Type B pancreatic cell (in vitro differentiated cells): ENCODE measurements at places on chromosomes 12 and 14.

DNA sequence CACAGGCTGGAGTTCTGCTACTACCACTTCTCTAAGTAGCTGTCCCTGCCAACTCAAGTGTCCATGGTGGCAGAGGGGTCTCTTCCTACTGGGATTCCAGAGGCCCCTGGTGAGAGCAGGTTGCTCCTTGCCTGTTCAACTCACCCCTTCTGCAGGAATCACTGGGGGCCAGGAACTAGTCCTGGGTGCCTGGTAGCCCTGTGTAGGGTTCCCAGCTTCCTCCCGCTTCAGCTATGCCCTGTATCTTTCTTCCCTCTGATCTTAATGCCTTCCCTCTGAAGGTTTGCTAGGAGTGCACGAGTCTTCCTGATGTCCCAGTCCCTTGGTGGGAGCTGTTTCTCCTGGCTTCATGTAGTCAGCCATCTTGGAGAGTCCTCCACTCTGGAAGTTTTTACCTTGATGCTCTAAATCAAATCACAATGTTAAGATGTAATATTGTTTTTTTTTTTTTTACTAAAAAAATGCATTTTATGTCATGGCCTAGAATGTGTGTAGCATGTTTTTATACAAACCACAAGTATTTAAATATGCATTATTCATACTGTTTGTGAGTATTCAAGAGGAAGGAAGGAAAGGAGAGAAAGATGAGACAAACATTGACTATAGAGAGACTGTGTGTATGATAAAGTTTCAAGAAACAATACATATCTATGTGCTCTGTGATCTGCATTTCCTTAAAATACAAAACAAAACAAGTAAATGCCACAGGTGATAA, 54.7 kb downstream of the FRS2 start:
- no peak for DNase-seq

- DNase-seq: no peak
These were observed 2.6 kb downstream of the LYZ start for GRCh38 chr12:69350777-69351176.

DNA sequence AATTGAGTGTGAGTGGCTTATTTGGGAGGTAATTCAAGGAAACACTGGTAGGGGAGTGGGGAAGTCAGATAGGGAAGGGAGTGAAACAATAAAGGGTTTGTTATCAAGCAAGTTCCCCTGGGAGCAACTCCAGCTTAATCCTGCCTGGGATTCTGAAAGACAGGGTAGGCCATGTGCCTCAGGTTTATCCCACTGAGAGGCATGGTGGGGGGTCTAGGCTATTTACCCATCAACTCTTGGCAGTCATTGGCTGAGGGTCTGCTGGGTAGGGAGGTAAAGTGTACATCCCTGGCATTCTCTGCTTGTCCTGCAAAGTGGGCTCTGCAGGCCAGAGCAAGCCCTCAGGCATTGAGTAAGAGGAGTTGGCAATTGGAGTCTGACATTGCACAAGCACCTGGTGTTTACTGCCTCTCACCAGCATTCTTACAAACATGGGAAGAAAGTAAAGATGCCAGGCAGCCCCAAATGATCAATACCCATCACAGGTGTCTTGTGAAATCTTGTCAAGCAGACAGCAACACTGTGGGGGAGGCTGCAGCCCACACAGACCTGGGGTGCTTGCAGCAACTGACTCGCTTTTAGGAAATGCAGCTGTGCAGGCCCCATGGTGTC, 169.3 kb downstream of the KTN1 start:
- DNase-seq: no peak

GRCh38 chr12:124125203-124125871, 152.3 kb downstream of the ZNF664 start:
- no peak for DNase-seq

GRCh38 chr14:101825797-101826196, 64.3 kb downstream of the PPP2R5C start:
- no peak for DNase-seq

DNA sequence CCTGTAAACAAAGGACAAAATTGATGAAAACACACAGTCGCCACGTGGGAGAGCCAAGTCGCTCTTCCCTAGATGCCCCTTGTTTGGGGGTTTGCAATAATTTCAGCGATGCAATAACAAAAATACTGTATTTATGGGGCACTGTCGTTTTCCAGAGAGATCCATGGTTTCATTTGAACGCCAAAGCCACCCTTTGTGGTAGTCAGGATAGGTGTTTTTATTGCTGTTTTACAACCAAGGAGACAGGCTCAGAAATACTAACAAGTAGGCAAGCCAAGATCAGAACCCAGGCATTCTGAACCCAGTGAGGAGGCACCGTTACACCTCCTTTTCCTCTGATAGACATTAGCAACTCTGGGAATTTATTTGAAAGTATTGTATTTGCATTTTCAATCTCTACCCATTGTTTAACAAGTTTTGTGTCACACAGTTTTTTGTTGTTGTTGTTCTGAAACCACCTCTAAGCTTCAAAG, 831 bp upstream of the BTBD7 start:
- DNase-seq: no peak

GRCh38 chr14:60641742-60642269, 7.5 kb downstream of the SIX1 start:
- DNase-seq: no peak

DNA sequence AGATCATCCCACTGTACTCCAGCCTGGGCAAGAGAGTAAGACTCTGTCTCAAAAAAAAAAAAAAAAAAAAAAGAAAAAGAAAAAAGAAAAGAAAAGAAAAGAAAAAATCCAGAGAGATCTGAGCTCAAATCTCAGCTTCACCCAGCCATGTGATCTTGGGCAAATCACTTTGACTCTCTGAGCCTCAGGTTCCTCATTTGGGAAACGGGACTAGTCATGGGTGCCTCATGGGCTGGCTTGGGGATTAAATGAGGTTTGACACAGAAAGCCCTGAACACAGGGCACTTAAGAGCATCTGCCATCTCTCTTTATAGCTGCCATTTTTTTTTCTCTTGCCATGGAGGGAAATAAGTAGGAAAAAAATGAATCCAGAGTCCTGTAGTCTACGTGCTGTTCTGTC, 86.2 kb upstream of the MYL2 start:
- DNase-seq: no peak

DNA sequence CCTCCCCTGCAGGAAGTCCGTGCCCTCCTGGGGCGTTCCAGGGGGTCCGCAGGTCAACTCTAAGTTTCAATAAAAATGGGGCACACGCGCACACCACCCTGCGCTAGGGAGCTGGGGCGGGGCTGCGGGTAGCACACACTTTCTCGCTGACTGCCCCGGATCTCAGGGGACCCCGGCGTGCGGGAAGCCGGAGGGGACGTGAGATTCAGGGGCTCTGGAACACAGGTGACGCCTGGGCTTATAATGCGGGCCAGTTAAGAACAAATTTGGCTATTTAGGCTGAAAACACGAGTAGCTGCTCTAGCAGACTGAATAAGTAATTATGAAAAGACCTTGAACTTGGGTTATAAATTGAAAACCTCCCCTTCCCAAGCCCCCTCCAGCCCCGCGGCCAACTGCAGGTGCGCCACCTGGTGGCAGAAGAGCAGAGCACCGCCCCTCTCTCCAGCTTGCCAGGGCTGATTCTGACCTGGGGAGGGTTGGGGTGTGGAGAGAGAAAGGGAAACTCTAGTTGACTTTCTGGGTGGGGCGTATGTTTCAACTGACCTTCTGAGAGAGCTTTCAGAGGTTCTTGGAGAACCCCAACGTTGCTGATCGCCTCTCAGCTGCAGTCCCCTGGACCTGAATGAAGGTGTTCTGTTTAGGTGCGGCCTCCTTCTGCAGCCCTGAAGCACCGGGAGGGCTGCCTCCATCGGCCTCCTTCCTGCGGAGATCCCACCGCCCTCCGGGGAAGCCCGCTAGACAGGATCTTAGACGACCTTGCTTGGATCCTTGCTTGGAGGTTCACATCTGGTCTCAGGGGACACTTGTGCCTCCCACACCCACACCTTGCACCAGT, 118.4 kb upstream of the EVL start:
- DNase-seq: no peak

GRCh38 chr12:119204131-119204530, 25.4 kb downstream of the HSPB8 start:
- no peak for DNase-seq
